ENCODE measurements at places on chromosomes 5 and 9. TPM values are rescaled to one million over a fixed set of nuclear protein-coding genes. Genes with fewer than 3 reads are reported as not detected.

- H3K4me1 ChIP-seq = no peaks in the 10 kb centered on the region
- H3K27me3 ChIP-seq = no peaks in the 10 kb centered on the region
- no peak overlapping the region for H3K27ac ChIP-seq
- H3K4me3 ChIP-seq = no peak overlapping the region
These were observed 935.7 kb upstream of the NUDT12 start for GRCh38 chr5:104498281-104498680.

DNA sequence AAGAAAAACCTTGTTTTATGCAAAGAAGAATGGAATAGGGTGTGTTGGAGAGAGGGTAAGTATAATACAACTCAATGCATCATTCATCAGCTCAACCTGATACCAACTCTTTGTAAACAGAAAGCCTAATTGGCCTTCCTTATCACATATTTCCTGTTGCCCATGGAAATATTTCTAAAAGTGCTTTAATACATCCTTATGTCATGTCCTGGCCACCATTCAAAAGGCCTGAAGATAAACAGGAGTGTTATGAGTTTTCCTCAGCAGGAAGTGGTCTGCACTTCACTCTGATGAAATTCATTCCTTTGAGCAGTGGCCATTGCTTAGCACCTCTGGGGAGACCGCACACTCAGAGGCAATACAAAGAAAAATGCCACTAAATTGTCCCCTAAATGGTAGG lies 511.2 kb downstream of the SEMA5A start:
- H3K4me1 ChIP-seq = no peaks in the 10 kb centered on the region
- DNase-seq = no peak
- no peaks in the 10 kb centered on the region for H3K36me3 ChIP-seq
- no peak overlapping the region for H3K4me3 ChIP-seq

GRCh38 chr5:32135086-32135485 lies 39.0 kb downstream of the GOLPH3 start:
- DNase-seq = no peak
- H3K4me3 ChIP-seq = no peak overlapping the region
- no peaks in the 10 kb centered on the region for H3K27me3 ChIP-seq
- no peak overlapping the region for H3K27ac ChIP-seq
- peaks cover 49% of the 10 kb centered on the region for H3K4me1 ChIP-seq
- H3K36me3 ChIP-seq = peaks cover 22% of the 10 kb centered on the region

DNA sequence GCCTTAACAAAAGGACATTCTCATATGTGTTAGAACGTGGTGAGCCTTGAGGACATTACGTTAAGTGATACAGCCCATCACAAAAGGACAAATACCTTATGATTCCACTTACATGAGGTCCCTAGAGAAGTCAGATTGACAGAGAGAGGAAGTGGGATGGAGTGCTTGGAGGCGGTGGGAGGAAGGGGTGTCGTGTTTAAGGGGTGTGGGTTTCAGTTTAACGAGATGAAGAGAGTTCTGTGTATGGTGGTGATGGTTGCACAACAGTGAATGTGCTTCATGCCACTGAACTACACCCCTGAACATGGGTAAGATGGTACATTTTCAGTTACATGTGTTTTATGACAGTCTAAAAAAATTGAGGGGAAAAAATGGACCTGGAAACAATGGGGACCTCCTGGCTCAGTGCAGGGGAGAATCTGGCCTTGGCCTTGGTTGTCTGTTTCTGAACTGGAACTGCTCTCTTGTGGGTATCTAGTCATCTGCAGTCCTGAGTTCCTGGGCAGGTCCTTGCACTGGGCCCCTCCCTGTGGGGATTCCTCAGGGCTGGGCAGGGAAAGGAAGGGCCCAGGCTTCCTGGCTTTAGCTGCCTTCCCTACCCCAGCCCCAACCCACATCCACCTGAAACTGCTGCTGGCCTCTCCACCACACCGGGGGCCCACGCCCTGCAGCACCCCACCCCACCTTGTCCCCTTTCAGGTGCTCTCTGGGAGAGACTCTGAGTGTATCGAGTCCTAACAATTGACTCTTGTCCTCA lies 17.8 kb downstream of the LRRC8A start:
- H3K4me1 ChIP-seq = peaks cover 81% of the 10 kb centered on the region
- H3K27me3 ChIP-seq = no peaks in the 10 kb centered on the region
- no peak for DNase-seq
- H3K27ac ChIP-seq = peak overlapping the region; percentile 82

- H3K27ac ChIP-seq = peak overlapping the region; percentile 16
- H3K4me3 ChIP-seq = peak overlapping the region; percentile 44
These were observed 23.0 kb downstream of the SLC9A3 start for GRCh38 chr5:501105-501830.

GRCh38 chr9:81264516-81264915 lies 424.8 kb downstream of the TLE1 start:
- peaks cover 12% of the 10 kb centered on the region for H3K4me1 ChIP-seq
- no peak for DNase-seq
- no peaks in the 10 kb centered on the region for H3K36me3 ChIP-seq
- no peaks in the 10 kb centered on the region for H3K27me3 ChIP-seq
- no peak overlapping the region for H3K27ac ChIP-seq

- no peak overlapping the region for H3K4me3 ChIP-seq
- H3K4me1 ChIP-seq = peaks cover 12% of the 10 kb centered on the region
- no peak overlapping the region for H3K27ac ChIP-seq
- H3K27me3 ChIP-seq = no peaks in the 10 kb centered on the region
- peaks cover 4% of the 10 kb centered on the region for H3K36me3 ChIP-seq
These were observed 74.1 kb downstream of the ANKRD33B start for GRCh38 chr5:10637944-10638343.

- no peak for DNase-seq
- no peaks in the 10 kb centered on the region for H3K36me3 ChIP-seq
- no peaks in the 10 kb centered on the region for H3K4me1 ChIP-seq
- H3K4me3 ChIP-seq = no peak overlapping the region
- H3K27ac ChIP-seq = no peak overlapping the region
These were observed 26.9 kb upstream of the PCA3 start for GRCh38 chr9:76737154-76737902.

- H3K4me3 ChIP-seq = no peak overlapping the region
- no peak for DNase-seq
- H3K4me1 ChIP-seq = no peaks in the 10 kb centered on the region
- no peaks in the 10 kb centered on the region for H3K36me3 ChIP-seq
These were observed 87.4 kb upstream of the PAPPA start for GRCh38 chr9:116066221-116066620.

The VCP gene
- 253 TPM for total RNA-seq

The EXD3 gene
- total RNA-seq = 9.2 TPM

The SAPCD2 gene
- total RNA-seq = 0.25 TPM

The CDH12 gene
- not detected for total RNA-seq

The ZMYND19 gene
- total RNA-seq = 11.6 TPM

The GABRA6 gene
- not detected for total RNA-seq

The OR1J1 gene
- total RNA-seq = not detected

The MEF2C gene
- total RNA-seq = 54.2 TPM

The FAT2 gene
- not detected for total RNA-seq

Data from left ventricle myocardium inferior (tissue), 1 donor.